ENCODE measurements at places on chromosomes 12 and 14.

DNA sequence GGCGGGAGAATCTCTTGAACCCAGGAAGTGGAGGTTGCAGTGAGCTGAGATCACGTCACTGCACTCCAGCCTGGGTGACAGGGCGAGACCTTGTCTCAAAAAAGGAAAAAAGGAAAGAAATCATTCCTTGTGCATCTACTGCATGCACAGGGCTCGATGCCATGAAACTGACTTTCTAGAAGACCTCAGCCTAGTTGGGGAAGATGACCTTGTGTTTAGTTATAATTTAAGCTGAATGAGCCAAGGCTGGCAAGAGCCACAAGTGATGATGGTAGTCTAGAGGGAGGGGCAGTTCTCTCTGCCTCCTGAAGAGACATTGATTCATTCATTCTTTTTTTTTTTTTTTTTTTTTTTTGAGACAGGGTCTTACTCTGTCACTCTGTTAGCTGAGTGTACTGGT is 24.2 kb downstream of the ACACB start:
- DNase-seq, result no peak
- H3K4me3 ChIP-seq, result no peak overlapping the region
- no peaks in the 10 kb centered on the region for H3K36me3 ChIP-seq

DNA sequence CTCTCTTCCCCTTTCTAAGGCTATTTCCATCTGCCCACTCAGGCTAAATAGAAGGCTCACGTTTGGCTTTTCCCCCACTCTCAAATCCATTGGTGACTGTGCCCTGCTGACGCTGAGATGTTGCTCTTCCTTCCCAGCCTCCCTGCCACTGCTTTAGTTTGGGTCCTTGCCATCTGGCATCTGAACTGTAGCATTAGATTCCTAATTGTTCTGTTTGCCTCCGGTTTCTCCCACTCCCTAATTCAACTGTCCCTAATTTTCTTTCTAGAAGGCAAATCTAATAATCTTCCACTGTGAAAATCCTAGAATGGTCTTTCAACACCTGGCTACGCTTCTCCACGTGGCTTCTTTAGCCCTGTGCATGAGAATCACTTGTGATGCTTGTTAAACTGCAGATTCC is 37.6 kb upstream of the SMOC1 start:
- peaks cover under 1% of the 10 kb centered on the region for H3K27me3 ChIP-seq
- no peak overlapping the region for H3K27ac ChIP-seq
- DNase-seq, result no peak
- no peaks in the 10 kb centered on the region for H3K4me1 ChIP-seq

- H3K36me3 ChIP-seq, result no peaks in the 10 kb centered on the region
- peaks cover 52% of the 10 kb centered on the region for H3K4me1 ChIP-seq
- H3K27me3 ChIP-seq, result peaks cover 6% of the 10 kb centered on the region
- no peak for DNase-seq
- peak overlapping the region; percentile 84 for H3K4me3 ChIP-seq
- H3K27ac ChIP-seq, result peak overlapping the region; percentile 83
Observed at GRCh38 chr12:57896434-57897201, 44.7 kb upstream of the ATP23 start.

- no peak for DNase-seq
- no peak overlapping the region for H3K4me3 ChIP-seq
- no peak overlapping the region for H3K27ac ChIP-seq
- H3K4me1 ChIP-seq, result no peaks in the 10 kb centered on the region
- H3K27me3 ChIP-seq, result no peaks in the 10 kb centered on the region
Observed at GRCh38 chr12:83827860-83828259, 1084.7 kb downstream of the SLC6A15 start.

DNA sequence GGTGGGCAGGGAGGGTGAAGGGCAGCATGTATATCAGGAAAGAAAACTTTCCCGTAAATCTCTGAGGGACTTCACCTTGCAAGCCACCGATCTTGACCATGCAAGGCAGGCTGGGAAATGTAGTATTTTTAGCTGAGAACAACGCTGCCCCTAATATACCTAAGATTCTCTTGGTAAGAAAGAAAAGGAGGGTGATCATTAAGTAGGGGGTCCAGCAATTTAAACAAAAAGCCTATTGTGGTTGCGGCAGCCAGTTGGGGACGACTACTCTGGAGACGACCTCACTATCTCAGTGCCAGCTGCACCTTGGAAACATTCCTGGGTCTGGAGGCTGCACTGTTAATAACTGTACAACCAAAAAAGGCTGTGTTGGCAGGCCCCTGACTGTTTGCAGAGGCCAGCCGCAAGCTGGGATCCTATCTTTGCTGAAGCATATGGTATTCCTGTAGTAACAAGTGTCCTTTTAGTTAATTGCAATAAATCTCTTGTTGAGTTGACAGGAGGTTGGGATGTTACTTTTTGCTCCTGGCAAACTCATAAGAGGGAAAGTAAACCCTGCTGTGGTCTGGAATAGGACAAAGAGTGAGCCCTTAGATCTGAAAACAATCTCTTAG is 6.4 kb downstream of the APOLD1 start:
- H3K4me1 ChIP-seq, result peaks cover 24% of the 10 kb centered on the region
- no peak for DNase-seq

Data from stimulated activated naive B cell treated with anti-CD40 and anti-IgM and Interleukin-4, amounts not matched to agents 10 μg/mL and 1 μg/mL and 100 μg/mL, for 72 hours (primary cell).